ENCODE measurements at places on chromosomes 5 and 9.

DNA sequence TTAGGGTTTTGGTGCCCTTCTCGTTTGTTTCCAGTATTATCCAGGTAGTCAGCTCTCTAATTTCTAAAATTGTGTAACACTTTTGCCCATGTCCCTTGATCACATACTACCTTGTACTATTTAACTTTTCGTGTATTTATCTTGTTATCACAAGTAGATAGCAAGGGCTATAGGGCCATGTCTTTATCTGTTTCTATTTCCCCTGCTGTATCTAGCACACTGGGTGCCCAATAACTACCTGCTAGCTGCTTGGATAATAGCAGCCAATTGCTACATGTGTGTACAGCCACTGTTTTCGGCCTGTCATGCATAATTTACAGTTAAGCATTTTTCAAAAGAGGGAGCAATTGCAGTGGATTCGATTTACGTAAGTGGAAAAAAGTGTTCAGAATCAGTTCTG lies 64.8 kb upstream of the TNFAIP8 start:
- DNase-seq, result no peak

- no peak for DNase-seq
These were observed 20.2 kb downstream of the TRIM7 start for GRCh38 chr5:181184845-181185216.

- DNase-seq, result no peak
These were observed 36.1 kb downstream of the LHFPL2 start for GRCh38 chr5:78612227-78613150.

GRCh38 chr5:5139777-5140478 lies at the start of gene ADAMTS16:
TSS of gene ADAMTS16 (plus strand) at chr5:5140330. CDS start at chr5:5140468, 138 bp downstream.
- no peak for DNase-seq

GRCh38 chr9:132141948-132142594 lies 19.8 kb upstream of the NTNG2 start:
- peak; percentile 65 for DNase-seq

DNA sequence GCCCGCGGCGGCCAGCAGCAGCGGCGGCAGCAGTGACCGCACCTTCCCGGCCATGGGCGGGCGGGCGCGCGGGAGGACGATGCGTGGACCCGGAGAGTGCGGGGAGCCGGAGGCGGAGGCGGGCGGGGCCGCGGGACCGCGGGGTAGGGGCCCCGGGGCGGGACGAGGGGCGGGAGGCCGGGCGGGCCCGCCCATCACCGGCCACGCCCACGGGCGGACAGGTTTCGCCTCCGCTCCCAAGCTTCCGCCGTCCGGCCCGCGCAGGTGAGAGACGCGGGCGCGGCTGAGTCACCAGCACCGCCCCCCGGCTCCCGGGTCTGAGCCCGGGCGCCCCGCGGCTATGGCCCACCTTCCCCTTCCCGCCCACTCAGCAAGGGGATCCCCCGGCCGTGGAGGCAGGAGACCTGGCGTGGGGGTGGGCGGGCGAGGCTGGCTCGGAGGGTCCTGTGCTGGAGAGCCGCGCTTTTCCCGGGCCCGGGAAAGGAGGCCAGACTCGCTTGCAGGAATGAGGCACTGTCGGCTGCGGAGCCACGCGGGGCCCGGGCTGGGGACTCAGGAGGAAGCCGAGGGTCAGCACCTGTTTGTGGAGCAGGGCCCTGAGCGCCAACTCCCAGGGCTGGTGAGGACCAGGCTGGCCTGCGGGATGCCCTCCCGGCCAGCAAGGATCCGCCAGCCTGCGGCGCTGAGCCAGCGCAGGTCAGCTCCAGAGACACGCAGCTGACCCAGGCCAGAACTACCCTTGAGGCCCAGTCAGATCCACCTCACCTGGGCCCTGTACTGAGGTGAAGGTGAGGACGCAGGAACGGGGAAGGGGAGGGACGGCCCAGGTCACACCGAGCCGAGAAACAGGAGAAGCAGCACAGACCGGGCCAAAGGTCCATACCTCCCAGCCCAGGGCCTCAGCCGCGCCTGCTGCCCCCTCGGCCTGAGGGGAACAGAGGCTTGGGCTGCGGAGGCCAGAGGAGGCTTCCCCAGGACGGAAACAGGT lies at the start of gene ENTPD2:
Gene ENTPD2, minus strand, starts transcription at position 118 of the 988 bp plus-strand sequence. Its CDS starts 64 bp downstream, at position 54.
- DNase-seq, result peak; percentile 80

Data from NCI-H510A (cell line).